ENCODE measurements at places on chromosomes 1 and 21.

DNA sequence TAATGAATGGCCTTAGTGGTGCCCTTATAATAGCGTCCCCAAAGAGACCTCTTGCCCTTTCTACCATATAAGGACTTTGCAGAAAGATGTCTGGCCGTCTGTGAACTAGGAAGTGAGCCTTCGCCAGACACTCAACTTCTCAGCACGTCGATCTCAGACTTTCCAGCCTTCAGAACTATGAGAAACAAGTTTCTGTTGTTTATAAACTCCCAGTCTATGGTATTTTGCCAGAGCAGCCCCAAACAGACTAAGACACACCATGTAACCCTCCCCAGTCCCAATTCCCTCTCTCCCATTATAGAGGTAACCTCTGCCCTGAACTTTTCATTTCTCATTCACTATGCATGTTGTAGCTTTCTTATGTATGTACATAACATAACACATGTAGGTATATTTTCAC is 55.7 kb downstream of the NID1 start:
- no peak for DNase-seq

DNA sequence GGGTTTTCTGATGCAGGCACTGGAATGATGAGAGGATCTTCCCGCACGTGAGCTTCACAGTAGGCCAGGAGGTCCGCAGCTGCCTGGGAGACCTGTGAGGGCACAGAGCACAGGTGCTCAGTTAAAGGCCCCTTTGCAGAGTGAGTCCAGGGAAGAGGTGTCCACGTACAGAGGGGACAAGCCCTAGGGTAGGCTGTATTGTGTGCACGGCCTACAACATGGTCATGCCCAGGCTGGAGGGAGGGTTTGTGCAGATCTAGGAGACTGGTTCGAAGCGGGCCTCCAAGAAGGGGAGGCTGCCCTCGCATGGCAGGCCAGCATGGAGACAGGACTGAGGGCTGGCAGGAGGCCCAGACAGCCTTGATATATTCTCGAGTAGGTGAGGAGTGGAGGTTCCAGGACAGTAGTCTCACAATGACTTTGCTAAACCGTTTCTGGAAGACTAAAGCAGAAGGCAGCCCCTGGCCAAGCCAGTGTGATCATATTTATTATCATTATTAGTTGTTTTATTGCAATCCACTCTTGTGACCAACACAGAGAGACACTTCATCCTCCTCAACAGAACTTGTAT is 48.0 kb upstream of the B3GALNT2 start:
- peak; percentile 39 for DNase-seq

GRCh38 chr1:17717594-17718535 is 37.3 kb upstream of the ACTL8 start:
- DNase-seq: no peak

DNA sequence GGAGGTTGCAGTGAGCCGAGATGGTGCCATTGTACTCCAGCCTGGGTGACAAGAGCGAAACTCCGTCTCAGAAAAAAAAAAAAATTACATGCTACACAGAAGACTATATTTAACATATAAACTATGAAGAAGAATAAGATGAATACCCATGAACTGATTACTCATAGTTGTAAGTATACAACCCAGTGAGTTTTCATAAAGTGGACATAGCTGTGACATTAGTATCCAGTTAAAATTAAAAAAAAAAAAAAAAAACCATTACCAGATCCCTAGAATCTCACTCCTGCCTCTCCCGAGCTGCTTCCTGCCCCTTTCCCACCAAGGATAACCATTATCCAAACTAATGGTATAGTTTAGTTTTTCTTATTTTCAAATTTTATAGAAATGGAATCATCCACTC is 37.4 kb downstream of the UBE4B start:
- no peak for DNase-seq

GRCh38 chr1:167594822-167595221 is 35.2 kb upstream of the RCSD1 start:
- DNase-seq: no peak

DNA sequence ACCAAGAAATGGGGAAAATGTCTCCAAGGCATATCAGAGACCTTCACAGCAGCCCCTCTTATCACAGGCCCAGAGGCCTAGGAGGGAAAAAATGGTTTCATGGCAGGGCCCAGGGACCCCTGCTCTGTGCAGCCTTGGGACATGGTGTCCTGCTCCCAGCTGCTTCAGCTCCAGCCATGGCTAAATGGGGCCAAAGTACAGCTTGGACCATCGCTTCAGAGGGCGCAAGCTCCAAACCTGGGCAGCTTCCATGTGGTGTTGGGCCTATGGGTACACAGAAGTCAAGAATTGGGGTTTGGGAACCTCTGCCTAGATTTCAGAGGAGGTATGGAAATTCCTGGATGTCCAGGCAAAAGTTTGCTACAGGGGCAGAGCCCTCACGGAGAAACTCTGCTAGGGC is 282.4 kb upstream of the BEND5 start:
- DNase-seq: no peak

GRCh38 chr1:187645651-187646050 is 816.9 kb downstream of the PLA2G4A start:
- no peak for DNase-seq

DNA sequence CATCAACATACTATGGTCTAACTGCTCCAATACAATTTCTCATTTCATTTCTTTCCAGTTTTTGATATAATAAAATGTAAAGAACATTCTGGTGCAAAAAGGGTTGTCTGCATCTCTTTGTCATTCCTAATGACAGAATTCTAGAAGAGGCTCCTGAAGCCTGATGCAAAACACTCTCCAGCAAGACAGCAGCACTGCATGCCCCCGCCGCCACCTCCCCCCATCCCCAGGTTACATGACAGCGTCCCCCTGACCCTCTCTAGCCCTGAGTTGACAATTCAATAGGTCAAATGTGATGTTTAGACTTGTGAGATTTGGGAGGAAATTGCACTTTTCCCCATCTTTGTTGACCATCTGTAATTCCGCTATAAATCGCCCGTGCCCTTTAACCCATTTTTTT is 64.6 kb upstream of the C1orf21 start:
- no peak for DNase-seq

DNA sequence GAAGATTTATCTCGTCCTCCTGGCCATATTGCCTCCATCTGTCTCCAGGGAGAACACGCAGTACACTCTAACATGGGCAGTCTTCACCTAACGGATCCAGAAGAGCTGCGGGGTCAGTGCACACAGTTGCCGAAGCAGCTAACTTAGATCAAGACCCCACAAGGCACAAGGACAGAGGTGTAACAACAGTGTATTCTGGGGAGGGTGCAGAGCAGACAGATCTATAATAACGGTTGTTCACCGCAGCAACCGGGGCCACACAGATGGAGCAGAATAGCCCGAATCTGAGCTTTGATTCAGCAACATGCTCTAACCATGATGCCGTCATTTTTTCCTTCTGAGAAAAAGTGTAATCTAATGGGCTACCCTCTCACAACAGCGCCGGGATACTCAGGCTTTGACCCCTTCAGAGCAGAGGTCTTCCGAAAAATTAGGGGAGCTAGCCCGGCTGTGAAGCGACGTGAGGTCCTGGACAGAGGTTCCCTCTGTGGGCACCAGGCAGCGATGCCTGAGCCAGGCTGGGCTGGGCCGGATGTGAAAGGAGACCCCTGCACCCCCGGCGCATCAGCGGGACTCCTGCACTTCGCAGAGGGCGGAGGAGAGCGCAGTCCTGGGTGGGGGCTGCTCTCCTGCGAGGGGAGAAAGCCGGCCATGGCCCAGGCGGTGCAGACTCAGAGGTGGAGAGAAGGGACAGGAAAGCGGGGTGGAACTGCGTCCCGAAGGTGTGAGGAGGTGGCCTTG is 57.5 kb downstream of the BCL9 start:
- DNase-seq: peak; percentile 52

DNA sequence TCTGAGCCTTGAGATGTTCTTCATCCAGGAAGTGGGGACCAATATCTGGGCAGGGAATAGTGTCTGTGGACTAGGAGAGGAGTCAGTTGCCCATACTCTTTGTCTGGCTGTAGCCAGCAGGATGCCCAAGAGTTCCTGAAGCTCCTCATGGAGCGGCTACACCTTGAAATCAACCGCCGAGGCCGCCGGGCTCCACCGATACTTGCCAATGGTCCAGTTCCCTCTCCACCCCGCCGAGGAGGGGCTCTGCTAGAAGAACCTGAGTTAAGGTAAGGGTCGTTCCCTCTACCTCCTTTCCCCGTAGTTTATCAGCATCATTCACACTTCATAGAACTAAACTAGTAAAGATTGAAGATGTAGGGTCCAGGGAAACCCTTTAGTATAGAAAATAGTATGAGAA is 3.4 kb upstream of the PPOX start:
- no peak for DNase-seq

GRCh38 chr1:241637046-241637590 is 3.1 kb downstream of the CHML start:
- no peak for DNase-seq

DNA sequence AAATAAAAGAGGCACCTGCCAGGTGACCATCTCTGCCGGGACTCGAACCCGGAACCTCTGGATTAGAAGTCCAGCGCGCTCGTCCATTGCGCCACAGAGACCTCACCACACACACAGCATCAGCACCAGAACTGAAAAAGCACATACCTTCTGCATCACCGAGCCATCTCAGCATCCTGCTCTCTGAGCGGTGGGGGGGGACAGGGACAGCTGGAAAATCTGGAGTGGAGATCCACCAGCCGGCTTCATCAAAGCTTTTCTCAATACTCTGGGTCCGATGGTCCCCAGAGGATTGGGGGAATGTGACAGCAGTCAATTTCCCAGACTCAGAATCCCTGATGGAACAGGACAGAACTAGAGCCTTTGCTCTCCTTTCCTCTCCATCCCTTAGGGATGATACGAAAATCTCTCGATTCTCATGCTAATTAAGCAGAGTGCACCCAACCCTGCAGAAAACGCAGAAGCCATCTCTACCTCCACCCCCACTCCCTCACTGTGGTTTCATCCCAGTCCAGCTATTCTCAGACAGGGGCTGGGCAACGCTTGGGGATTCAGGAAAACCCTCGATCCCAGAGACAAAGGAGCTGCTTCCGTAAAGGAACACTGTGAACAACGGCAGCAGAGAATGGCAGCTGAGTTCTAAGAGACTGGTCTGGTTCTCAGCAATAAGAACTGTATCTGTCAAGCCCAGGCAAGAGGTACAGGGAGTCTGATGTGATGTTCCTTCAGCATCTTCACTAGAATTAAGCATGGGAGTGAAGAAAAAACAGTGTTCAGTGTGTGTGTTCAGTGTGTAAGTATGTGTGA is 29.6 kb upstream of the CADM3 start:
- no peak for DNase-seq

DNA sequence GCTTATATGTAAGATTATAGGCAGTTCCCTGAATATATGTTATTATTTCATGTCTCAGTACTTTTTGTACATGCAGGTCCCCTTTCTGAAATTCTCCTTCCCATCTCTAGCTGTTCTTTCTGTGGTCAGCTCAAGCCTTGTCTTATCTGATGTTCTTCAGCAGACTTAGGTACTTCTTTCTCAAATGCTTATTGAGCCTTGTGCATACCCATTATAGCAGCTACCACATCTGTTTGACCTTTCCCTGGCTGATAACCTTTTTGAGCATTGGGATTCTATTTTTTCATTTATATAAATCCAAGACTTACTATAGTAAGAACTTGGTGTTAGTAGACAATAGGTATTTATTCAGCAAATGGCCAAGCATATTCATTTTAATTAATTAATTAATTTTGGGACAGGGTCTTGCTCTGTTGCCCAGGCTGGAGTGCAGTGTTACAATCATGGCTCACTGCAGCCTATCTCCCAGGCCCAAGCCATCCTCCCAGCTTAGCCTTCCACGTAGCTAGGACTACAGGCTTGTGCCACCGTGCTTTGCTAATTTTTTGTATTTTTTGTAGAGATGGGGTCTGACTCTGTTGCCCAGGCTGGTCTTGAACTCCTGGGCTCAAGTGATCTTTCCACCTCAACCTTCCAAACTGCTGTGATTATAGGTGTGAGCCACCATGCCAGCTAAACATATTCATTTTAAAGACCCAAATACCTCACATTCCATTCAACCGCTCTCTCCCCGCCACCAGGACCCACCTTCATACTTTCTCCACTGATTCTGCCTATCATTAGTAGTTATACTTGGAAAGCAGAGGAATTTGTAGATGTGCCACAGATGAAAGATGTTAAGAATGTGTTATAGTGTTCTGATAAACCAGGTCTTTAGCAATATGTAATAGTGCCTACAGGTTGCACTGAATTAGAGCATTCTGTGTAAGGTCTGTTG is 16.7 kb downstream of the TIPRL start:
- no peak for DNase-seq

DNA sequence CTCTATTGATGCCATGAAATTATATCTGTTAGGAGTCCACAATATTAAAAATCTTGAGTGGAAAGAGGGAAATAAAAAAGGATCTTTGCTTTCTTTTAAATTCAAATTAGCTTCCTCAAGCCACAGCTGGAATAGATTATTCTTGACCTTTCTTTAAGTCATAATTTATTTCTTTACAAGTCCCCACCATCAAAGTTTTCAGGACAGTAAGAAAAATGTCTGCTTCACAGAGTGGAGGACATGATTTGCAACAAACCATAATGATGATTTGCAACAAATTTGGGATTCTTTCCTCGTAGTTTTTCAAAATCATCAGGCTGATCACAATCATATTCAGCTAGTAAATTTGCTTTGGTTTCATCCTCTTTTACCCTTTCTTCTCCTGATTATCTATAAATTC is 301.8 kb upstream of the NRIP1 start:
- no peak for DNase-seq

GRCh38 chr1:212641956-212642355 is 33.4 kb downstream of the ATF3 start:
- no peak for DNase-seq

GRCh38 chr1:25580927-25581326 is 35.7 kb upstream of the MAN1C1 start:
- no peak for DNase-seq

DNA sequence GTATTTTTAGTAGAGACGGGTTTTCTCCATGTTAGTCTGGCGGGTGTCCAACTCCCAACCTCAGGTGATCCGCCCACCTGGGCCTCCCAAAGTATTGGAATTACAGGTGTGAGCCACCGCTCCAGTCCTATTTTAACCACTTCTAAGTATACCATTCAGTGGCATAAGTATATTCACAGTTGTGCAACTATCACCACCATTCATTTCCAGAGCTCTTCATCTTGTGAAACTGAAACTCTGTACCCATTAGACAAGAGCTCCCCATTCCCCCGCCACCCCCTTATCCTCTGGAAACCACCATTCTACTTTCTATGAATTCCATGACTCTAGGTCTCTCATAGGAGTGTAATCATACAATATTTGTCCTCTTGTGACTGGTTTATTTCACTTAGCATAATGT is 40.2 kb upstream of the CAMTA1 start:
- no peak for DNase-seq

DNA sequence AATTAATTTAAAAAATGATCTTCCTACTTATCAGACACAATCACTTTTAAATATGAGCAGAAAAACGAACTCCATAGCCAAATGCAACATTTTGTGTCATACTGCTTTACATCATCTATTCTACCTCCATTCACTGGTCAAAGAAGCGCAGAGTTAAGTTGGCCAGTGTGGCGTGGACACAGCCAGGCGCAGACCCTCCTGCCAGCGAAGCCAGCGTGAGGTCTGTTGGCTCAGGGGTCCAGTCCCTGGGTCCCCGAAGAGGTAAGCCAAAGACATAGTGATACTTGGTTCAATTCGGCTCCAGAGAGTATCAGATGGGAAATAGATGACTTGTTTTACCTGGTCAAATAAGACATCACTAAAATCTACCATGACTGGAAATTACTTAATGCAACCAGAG is 59.2 kb downstream of the B3GALT5 start:
- DNase-seq: no peak

Measured in heart left ventricle (tissue), 16 donors.